ENCODE measurements at places on chromosomes 6 and 20.

GRCh38 chr6:30810813-30811339 lies 66.5 kb upstream of the IER3 start:
- no peak for DNase-seq

DNA sequence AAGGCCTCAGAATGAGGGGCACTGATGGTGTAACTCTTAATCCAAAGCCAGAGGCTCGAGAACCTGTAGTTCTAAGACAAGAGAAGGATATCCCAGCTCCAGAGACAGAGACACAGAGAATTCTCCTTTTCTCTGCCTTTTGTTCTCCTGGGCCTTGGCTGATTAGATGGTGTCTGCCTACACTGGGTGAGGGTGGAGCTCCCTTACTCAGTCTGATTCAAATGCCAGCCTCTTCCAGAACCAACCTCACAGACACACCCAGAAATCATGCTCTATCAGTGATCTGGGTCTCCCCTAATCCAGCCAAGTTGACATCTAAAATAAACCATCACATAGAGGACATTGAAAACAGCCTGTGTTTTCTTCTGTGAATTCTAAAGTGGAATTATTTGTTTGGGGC lies 68.0 kb upstream of the SMIM28 start:
- no peak for DNase-seq

GRCh38 chr6:14828201-14828611 lies 417.7 kb upstream of the JARID2 start:
- DNase-seq, result no peak

GRCh38 chr6:74937936-74938335 lies 267.9 kb downstream of the COL12A1 start:
- DNase-seq, result no peak

DNA sequence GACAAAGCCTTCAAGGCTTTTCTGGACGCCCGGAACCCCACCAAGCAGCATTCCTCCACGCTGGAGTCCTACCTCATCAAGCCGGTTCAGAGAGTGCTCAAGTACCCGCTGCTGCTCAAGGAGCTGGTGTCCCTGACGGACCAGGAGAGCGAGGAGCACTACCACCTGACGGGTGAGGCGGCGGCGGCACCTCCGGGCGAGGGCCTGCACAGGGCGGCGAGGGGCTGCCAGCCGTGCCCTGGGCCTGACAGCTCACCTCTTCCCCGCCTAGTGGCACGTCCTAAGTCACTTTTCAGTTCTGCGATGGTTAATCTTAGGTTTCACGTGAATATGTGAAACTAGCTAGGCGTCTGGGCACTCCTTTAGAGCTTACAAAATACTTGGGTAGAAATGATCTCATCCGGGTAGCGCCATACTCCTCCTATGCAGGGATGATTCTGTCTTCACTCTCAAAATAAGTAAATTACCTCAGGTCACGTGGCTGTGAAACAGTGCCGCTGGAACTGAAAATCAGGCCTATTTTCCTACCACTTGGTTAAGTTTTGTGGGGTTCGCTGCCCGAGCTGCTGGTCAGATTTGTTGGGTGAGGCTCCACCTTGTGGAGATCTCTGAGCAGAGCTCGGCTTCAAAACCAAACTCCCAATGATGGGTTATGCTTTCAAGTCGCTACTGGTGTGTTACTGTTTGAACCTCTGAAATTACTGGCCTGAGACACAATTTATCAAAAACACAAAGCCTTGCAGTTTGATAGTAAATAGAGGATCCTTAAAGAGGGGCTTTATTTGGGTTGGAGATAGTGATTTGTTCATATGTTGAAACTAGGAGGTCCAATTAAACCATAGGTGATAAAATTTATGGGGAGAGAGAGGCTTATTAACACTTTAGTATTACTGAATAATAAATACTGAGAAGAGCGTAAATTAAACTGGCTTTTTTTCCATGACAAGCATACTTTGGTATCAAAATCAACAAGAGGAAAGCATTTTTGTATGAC lies 15.5 kb upstream of the CLDN20 start:
- DNase-seq, result peak; percentile 76

DNA sequence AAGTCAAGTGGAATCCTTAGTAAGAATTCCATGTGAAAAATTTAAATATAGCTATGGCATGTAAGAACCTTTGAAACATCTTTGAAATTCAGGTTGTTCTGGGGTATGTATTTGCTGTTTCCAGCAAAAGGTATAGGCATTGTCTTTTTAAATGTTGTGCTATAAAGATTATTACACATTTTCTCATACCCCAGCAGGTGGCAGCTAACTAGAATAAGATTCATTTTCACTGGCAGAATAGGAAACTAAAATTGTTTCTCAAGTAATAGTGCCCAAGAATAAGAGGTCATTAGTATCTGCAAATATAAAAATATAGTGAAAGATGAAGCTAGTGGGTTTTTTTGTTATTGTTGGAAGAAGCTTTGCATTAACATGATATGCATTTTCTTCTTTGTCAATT lies 1.8 kb downstream of the GRIK2 start:
- DNase-seq, result no peak

- peak; percentile 55 for DNase-seq
Observed at GRCh38 chr20:4607287-4607713, 114.4 kb upstream of the PRND start.

DNA sequence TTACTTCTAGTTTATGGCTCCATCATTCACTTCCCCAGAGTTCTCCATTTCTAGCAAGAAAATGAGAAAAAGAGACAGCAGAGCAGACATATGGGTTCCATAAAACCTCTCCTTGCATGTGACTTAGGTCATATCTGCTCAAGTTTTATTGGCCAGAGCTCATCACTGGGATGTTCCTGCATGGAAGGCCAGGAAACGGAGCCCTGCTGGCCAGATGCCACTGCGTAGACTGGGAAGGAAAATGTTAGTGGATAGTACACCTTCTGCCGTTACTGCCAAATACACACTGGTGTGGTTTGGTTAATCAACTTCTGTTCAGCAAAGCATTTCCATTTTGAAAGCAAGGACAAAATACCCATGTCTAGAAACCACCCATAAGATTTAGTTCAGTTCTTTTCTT lies 220.6 kb upstream of the TSHZ2 start:
- no peak for DNase-seq

DNA sequence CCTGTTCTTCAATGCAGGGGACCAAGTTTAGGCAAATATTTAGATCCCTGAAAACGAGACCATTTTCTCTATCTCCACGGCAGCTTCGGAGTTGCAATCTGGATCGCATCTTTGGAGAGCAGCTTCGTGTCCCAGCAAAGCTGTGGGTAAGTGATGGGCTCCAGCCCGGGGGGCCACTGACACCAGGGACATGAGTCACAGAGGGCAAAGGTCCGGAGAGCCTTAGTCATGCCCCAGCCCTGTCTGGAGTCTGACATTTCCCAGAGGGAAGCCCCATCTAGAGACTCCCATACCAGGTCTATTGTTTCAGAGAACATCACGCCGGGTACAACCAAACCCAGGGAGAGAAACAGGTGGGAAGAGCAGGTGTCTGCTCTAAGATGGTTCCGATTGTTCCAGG lies 95.9 kb downstream of the NFATC2 start:
- peak; percentile 92 for DNase-seq

DNA sequence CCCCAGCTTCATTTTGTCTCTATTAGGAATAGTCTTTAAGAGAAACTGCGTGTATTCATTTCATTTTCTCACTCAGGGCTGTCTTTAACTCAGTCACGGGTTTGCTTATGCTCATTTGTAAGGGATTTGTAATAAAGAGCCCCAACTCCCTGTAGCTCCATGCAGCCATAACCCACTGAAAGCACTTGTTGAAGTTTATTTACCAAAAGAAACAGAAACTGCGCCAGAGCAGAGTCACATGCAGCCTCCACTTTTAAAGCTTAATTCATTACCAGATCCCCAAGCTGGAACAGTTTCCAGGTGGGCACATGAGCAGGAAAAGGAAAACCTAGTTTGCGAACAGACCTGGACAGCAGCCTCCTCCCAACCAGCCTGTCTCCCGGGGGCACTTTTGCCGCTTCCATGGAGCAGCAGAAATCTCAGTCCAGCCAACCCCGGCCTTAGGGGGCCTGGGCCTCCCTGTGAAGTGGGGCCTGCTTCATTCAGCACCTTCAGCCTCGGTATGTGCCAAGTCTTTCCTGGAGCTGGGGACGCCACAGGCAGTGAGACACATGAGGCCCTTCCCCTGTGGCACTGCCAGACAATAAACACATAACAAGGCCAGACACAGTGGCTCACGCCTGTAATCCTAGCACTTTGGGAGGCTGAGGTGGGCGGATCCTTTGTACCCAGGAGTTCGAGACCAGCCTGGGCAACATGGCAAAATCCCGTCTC lies 4.5 kb downstream of the BCAS4 start:
- no peak for DNase-seq

GRCh38 chr6:51147756-51148155 lies 329.1 kb downstream of the TFAP2B start:
- DNase-seq, result no peak

GRCh38 chr6:21992178-21992967 lies 304.5 kb downstream of the PRL start:
- peak; percentile 53 for DNase-seq

- peak; percentile 27 for DNase-seq
Observed at GRCh38 chr6:125001684-125002405, 39.6 kb downstream of the RNF217 start.

DNA sequence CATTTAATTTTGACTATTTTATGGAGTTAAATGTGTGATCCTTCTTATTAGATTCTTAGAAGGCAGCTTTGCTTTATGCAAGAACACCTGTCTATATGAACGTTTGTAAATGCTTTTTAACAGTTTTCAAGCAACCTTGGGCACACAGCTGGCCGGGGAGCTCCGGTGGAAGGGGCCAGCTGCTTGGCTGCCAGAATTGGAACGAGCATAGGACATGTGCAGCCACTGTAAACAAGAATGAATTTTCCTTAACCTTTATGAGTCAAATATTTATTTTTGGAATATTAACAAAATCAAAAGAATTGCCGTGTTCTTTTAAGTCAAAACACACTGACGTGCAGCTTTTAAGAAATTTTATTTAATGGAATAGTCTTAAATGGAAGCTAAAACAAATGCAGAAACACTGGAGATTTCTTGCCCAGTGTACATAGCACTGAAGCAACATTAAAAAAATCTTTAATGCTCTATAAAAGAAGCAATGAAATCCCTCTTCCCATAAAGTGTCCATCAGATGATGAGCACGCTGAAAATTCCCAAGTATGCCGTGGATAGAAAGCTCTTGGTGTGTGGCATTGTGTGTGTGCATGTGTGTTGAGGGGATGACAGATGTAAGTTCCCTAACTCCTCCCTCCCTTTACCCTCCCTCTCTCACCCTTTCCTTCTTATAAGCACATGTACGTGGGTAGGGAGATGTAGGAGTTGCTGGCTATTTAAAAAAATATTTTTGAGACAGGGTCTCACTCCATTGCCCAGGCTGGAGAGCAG lies 208.9 kb upstream of the EXOC2 start:
- DNase-seq, result no peak

GRCh38 chr20:58701431-58702160 lies 9.0 kb downstream of the NPEPL1 start:
- DNase-seq, result no peak

DNA sequence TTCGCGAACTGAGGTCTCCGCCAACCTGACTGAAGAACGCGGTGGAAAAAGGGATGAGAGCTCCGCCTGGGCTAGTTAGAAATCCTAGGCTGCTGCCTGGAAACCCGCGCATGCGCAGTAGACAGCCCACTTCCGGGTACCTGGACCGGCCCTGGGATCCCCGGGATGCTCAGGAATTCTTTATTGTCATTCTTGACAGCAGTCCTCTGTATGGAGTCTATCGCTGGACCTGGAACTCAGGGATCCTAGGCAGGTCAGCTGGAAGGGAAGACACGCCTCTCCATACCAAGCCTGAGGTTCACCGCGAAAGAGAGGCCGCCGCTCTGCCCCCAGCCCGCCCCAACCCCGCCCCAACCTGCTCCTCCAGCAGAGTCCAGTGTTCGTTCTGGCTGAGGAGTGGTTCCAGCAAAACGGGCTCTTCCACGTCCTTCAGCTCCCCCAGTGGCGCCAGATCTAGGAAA lies 1379.2 kb upstream of the DEFB115 start:
- no peak for DNase-seq

GRCh38 chr20:37627060-37627766 lies 66.6 kb upstream of the CTNNBL1 start:
- peak; percentile 25 for DNase-seq

DNA sequence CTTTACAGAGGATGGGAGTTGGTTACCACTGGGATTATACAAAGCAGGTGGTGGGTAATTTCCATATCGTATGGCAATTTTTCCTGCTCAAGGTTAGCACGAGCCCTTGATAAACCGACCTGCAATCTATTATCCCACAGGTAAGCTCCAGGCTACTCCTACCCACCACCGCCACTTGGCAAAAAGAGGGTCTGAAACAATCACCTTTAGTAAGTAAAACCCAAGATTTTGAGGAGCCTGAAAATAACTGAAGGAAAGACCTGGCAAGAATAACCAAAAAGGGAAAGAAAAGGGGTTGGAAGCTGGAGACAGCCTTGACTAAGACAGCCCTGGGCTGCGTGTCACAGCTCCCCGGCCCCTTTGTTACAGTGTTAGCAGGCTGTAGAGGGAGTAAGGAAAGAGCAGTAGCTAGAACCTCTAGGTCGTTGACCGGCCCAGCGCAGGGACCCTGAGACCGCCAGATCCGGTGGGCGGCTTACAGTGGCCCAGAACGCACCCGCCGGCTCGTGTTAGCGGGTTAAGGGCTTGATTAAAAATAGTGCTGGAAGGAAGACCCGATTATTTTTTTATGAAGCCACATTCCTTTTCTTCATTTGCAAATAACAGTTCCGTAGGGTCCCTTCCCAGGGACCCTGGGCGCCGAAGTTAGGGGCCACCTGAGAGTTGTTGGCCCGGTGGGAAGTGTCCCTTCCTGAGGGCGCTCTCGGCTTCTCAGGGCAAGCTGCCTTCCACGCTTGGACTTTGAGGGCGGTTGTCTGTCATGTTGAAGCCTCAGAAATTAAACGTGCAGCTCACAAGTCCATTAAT lies 30.5 kb downstream of the TFAP2B start:
- no peak for DNase-seq

DNA sequence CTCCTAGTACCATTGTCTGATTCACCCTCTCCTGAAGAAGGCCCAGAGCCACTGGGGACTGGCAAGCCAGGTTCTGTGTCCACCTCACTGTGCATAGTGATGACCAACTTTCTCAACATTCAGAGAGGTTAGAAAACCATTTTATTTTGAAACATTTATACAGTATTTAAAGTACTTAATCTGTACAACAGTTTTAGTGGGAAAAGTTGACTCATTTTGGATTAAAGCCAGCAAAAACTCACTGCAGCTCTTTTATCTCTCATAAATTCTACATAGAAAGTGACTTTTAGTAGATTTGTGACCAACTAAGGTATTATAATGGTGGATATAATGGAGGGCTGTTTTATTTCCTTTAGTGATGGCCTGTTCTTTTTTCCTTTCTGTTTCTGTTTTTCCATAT lies 9.7 kb downstream of the TULP4 start:
- peak; percentile 3 for DNase-seq

Measured in hepatic stellate cell (primary cell).